Effector CD8-positive, alpha-beta T cell (primary cell): ENCODE measurements at places on chromosomes 11 and 22.

DNA sequence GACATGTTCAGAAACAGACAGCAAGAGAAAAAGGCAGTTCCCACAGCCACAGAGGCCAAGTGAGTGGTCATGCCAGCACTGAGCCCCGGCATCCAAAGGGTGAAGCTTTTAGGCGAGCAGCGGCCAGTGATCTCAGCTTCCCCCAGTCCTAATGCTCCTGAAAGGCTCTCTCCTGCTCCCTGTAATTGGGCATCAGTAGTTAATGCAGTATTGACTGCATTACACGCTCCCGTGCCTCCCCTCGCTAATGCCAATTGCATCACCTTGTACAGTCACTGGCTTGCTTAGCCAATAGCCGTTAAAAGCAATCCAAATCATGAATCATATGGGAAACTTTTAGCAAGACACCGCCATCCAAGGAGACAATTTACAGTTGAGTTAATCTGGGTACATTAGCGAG is 4.9 kb downstream of the LMO1 start:
- DNase-seq: no peak

GRCh38 chr22:48297296-48297695 is 1530.4 kb downstream of the BRD1 start:
- DNase-seq: no peak

DNA sequence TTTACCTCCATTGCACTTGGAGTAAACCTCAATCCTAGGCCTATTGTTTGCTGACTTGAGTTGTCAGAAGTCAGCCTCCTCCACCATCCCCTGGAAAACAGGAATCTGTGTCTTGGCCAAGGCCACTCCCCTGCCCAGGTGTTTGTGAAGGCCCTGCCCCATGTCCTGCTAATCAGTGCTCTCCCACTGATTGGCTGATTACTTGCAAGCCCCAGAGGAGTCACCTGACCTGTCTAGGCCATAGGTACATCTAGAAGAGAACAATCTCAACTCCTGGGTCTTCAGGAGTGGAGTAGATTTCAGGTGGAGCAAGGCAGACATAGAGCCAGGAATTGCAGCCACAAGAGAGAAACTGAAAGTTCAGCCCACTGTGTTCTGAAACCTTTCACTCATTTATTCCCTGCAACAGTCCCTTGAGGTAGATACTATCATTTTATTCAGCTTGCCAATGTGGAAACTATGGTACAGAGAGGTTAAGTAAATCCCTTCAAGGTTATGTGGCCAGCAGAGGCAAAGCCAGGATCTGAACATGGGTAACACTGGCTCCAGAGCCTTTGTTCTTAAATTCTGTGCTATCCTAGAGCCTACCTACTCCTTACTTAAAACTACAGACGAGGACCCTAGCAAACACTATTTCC is 10.4 kb downstream of the OAF start:
- no peak for DNase-seq

- no peak for DNase-seq
Measured at GRCh38 chr11:129075757-129076156, 116.4 kb downstream of the ARHGAP32 start.

DNA sequence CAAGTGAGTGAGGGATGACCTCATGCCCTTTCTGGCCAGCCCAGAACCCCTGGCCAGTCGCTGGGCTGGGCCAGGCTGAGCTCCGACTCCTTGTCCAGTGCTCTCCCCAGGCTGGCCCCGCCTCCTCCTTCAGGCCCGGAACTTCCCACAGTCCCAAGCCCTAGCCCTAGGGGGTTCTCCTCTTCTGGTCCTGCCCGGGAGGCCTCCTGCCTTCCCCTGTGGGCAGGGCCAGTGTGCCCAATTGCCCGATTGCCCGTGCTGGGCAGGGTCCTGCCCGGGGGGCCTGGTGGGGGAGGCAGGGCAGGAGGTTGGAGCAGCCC is 4.2 kb downstream of the TCIRG1 start:
- no peak for DNase-seq

GRCh38 chr22:20627432-20627831 is 120.0 kb downstream of the MED15 start:
- DNase-seq: no peak

DNA sequence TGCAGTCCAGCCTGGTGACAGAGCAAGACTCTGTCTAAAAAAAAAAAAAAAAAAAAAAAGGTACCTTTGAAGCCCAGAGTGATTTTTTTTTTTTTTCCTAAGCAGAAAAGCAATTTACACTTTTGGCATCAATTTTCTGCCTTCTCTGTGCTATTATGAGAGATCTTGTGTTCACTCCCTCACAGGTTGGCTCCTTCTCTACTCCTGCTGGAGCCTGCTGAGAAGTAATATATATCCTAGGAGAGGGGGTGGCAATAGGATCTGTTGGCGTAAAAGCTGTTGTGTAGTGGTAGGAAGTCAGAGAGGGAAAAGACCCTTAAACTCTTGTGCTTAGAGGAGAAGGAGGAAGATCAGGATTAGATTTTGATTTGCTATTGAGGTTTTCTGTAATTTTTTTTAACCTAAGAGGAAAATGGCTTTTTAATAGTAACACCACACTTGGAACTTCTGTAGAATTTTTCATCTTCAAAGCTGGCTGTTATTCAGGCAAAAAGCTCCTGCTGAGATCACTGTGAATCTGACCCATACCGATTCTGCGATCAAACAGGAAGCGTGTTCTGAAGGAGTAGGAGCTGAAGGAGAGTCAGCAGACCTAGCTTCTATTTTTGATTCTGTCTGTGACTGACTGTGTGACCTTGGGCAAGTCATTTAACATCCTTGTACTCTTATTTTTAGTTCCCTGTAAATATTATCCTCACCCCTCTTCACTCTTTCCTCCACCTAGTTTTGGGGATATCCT is 77.7 kb downstream of the TRIM44 start:
- DNase-seq: no peak

- DNase-seq: no peak
Measured at GRCh38 chr11:60767388-60767811, 10.7 kb downstream of the MS4A15 start.

DNA sequence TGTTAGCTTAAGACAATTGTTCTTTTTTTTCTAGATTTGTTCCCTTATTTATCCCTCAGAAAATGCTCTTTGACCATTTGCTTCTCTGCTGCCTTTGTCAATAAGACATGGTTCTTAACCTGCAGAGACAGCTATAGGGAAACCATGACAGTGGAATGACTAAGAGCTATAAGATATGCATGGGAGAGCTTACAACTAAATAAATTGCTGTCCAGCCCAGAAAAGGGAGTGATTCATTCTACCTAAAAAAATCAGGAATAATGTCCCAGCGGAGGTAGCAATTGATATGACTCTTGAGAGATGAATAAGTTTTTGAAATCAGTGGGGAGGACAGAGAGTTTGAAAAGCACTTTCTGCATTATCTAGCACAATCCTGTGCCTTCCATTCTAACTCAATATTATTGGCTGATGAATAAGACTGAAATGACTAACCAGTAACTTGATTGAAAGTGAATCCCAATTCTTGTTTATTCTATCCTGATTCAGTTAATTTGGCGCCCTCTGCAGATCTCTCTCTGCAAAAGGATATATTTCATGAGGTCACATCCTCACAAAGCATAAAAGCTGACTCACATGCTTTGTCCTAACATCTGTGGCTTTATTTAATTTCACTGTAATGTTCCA is 680.5 kb upstream of the API5 start:
- no peak for DNase-seq

DNA sequence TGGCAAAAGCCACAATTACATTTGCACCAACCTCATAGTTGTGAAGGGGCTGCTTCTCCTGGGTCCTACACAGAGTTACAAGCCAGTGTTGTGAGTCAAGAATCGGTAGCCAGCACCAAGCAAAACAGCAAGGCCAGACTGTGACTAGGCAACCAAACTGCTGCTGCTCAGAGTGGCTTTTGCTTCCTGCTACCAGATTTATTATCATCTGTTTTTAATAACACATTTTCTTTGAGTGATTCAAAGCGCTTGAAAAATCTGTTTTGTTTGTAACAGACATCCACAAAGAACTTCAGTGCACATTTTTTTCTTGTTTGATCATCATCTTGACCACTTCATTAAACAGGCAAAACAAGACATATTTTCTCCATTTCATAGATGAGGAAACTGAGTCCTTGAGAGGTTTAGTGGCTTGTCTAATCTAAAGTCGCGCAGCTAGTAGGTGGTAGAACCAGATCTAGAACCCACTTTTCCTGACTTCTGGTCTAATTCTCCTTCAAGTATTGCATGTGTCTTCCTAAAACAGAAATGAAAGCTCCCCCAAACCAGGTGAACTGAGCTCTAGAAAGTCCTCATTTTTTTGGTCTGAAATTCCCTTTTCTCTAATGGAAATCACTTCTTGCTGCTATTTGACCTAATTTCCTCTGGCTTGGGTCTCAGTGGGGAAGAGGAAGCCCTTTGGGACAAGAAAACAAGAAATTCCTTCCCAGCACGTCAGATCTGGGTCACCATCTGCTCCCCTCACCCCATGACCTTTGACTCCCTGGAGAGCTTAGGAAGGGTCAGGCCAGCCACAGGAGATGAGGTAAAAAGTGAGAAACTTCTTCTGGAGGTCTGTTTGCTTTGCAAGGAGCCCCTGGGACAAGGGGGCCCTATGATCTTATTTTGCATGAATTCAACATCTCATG is 39.9 kb downstream of the CWC15 start:
- no peak for DNase-seq

GRCh38 chr11:35986947-35987346 is 43.1 kb downstream of the LDLRAD3 start:
- no peak for DNase-seq

DNA sequence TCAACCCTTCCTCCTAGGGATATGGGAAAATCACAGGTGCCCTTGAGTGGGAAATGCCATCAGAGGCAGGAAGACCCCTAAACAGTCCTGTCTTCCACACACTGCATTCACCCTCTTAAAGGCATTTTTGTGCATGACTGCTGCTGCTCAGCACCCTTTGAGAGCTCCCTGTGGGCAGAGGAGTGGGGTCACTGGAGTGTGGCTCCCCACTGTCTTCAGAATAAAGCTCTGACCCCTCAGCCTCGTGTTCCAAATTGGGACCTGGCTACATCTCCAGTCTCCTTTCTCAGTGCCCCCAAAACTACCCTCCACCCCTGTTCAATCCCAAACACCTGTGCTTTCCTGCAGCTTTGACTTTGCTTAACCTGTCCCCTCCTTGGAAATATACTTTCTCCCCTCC is 46.6 kb downstream of the CHRDL2 start:
- DNase-seq: no peak

- no peak for DNase-seq
Measured at GRCh38 chr11:783581-784015, 6.3 kb downstream of the CEND1 start.

- no peak for DNase-seq
Measured at GRCh38 chr22:37328017-37328416, 45.7 kb downstream of the CYTH4 start.

DNA sequence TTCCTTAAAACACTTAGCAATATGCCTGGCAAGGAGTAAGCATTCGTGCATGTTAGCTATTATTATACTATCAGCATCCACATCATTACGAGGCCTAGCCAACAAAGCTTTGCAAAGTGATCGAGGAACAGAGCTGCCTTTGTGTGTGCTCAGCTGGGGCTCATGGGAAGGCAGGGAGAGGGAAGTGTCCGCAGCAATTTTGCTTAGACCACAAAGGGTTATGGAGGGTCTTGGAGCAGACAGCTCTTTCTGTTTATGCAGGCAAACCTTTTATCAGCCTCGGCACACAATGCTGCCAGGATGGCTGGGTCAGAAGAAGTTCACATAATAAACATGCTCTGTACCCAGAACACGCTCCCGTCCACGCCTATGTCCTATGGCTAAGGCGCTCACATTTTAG is 10.9 kb upstream of the DKK3 start:
- DNase-seq: no peak

DNA sequence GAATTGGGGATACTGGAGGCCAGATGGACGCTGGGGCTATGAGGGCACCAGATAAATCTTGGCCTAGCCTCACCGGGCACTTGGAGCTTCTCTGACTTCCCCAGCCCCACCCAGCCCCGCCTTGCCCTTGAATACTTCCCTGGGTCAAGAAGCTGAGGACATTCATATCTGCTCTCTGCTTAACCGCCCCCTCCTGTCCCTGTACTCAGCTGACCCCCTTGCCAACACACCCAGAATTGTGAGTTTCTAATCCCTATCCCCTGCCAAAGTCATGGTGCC is 22.0 kb downstream of the FADS3 start:
- no peak for DNase-seq

GRCh38 chr11:82631722-82632630 is 101.7 kb downstream of the FAM181B start:
- no peak for DNase-seq

GRCh38 chr11:12017865-12018453 is 9.5 kb upstream of the DKK3 start:
- DNase-seq: no peak

GRCh38 chr11:75351791-75352587 is 528 bp upstream of the ARRB1 start:
- DNase-seq: peak; percentile 53

GRCh38 chr11:16799890-16800289 is 61.4 kb downstream of the C11orf58 start:
- no peak for DNase-seq

DNA sequence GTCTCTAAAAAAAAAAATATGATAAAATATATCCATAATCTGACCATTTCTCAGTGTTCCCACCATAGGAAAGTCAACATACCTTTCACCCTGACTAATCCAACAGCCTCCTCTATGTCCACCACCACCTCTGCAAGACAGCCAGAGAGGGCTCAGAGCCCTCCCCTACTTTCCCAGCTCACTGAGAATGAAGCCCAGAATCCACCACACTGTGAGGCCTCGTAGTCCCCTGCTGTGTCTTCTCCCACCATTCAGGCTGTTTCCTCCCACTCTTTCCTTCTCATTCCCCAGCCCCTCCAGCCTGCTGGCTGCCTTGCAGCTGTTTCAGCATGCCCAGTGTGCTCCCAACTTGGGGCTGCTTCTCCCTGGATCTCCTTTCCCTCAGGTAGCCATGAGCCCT is 27.0 kb downstream of the SGSM3 start:
- no peak for DNase-seq
